ENCODE measurements at places on chromosomes 11 and 22. TPM values are rescaled to one million over a fixed set of nuclear protein-coding genes. Genes with fewer than 3 reads are reported as not detected.
A peak's percentile ranks its signal among the peaks of the same experiment; 100 is the strongest.

GRCh38 chr11:102824556-102824955 is 18.9 kb downstream of the MMP3 start:
- H3K27me3 ChIP-seq: no peaks in the 10 kb centered on the region
- no peaks in the 10 kb centered on the region for H3K4me1 ChIP-seq
- no peak for DNase-seq

DNA sequence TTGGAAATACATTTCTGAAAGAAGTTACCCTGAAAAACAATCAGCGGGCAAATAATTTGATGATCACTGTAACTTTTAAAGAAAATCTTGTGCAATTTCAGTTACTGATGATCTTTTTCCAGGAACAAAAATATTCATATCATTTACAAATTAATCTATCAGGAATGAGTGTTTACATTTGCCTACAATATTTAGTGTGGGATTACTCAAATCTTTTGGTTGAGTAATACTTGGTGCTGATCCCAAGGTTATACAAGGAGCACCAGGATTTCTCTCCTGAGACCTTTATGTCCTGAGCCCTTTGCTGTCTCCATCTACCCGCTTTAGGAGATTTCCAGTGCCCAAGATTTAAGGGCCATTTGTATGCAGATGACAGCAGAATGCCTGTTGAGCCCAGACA is 116.1 kb downstream of the ATXN10 start:
- no peaks in the 10 kb centered on the region for H3K36me3 ChIP-seq
- no peak overlapping the region for H3K4me3 ChIP-seq
- no peaks in the 10 kb centered on the region for H3K27me3 ChIP-seq
- H3K4me1 ChIP-seq: peaks cover 30% of the 10 kb centered on the region
- DNase-seq: no peak

DNA sequence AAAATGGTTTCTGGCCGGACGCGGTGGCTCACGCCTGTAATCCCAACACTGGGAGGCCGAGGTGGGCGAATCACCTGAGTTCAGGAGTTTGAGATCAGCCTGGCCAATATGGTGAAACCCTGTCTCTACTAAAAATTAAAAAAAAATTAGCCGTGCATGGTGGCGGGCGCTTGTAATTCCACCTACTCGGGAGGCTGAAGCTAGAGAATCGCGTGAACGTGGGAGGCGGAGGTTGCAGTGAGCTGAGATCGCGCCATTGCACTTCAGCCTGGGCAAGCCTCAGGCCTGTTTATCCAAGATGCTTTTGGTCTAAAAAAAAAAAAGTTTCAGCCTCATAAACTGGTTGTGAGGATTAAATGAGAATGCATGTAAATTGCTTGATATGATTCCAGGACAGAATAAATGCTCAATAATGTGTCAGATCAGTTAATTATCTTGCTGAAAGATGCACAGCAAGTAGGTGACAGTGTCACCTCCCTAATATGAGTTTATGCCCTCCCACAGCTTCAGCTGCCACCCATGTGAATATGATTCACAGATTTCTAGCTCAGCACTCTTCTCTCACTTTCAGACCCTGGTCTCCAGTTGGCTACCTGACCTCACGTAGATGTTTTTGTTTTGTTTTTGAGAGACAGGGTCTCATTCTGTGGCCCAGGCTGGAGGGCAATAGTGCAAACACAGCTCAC is 1.1 kb upstream of the ALG8 start:
- peak overlapping the region; percentile 64 for H3K4me3 ChIP-seq
- H3K36me3 ChIP-seq: peaks cover under 1% of the 10 kb centered on the region
- peaks cover 20% of the 10 kb centered on the region for H3K4me1 ChIP-seq
- H3K27me3 ChIP-seq: no peaks in the 10 kb centered on the region

DNA sequence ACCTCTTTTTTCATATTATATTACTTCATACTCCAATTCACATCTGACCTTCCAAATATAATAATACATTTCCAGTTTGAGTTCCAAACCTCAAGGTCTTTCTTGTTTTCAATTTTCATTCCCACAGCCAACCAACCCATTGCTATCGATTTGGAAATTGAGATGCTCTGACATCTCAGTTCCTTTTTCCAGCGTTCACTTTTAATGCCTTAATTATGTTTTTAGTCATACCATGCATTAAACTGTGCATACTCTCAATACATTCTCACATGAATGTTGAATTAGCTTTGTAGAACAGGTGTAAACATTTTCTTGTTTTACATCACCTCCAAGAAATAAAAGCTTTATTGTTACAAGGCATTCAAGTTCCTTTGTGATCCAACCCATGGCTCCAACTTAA is 294.2 kb upstream of the ANO3 start:
- no peaks in the 10 kb centered on the region for H3K36me3 ChIP-seq
- no peak for DNase-seq
- no peak overlapping the region for H3K4me3 ChIP-seq
- H3K27me3 ChIP-seq: no peaks in the 10 kb centered on the region
- H3K27ac ChIP-seq: no peak overlapping the region

Gene OR51E1
- 1.5 TPM for total RNA-seq

Measured in stomach (tissue), 19 donors.